Lung (tissue), 17 donors: ENCODE measurements at places on chromosomes 3 and 15.

GRCh38 chr3:12644331-12644937, 19.5 kb downstream of the RAF1 start:
- peaks cover 10% of the 10 kb centered on the region for H3K4me1 ChIP-seq
- peaks cover 1% of the 10 kb centered on the region for H3K36me3 ChIP-seq
- no peak for DNase-seq
- H3K27ac ChIP-seq: peak overlapping the region; percentile 74
- H3K4me3 ChIP-seq: no peak overlapping the region

DNA sequence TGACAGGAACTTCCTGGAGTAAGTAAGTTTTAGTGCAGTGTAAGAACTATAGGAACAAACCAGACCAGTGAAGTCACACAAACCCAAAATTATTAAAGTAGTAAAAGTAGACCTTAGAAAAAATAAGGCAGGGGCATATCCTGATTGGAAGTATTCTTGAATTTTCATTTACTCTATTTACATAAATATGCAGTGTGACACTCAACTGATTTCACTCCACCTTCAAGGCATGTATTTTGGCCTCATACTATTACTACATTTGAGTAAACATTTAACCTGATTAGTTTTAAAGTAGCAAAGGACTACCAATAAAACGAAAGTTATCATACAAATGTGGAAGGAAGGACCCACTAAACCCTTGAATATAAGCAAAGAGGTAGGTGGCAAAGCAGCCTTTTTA, 22.8 kb downstream of the TRNT1 start:
- H3K36me3 ChIP-seq: peaks cover 37% of the 10 kb centered on the region
- H3K4me3 ChIP-seq: no peak overlapping the region
- no peaks in the 10 kb centered on the region for H3K4me1 ChIP-seq

DNA sequence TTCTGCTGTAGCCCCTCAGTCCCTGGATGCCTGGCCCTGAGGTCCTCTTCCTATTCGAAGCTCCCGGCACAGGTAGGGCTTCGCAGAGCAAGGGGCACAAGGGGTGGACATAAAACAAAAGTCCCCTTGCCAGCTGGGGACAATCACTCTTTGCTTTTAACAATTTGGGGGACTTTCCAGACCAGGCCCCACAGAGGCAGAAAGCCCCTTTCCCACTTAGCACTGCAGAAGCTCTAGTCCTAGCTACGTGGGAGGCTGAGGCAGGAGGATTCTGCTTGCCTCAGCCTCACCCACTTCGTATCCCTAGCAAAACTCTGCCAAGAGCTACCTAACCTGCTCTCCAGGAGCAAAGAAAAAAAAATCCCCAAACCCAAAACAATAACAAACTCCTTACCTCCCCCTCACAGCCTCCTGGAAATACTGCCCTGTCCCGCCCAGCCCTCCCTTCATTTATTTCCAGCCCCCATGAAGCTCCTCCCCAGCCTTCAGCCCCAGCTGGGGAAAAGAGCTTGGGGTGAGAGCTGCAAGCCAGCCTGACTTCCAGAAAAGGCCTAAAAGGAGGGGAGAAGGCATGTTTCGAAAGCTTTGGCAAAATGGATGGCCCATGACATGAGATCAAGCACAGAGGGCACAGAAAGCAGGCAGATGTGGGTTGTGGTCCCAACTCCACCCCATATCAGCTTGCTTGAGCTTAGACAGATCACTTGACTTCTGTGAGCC, at the start of gene CIDEC:
Gene CIDEC (minus strand): TSS at position 424 of the 720 bp plus-strand sequence. CDS start 1,767 bp downstream, outside the sequence.
- H3K4me3 ChIP-seq: no peak within 1 kb of the TSS
- H3K27me3 ChIP-seq: no peaks in the 10 kb centered on the region
- DNase-seq: no peak

GRCh38 chr3:17140670-17141505, 256.1 kb downstream of the PLCL2 start:
- H3K4me3 ChIP-seq: no peak overlapping the region
- H3K27ac ChIP-seq: peak overlapping the region; percentile 43

DNA sequence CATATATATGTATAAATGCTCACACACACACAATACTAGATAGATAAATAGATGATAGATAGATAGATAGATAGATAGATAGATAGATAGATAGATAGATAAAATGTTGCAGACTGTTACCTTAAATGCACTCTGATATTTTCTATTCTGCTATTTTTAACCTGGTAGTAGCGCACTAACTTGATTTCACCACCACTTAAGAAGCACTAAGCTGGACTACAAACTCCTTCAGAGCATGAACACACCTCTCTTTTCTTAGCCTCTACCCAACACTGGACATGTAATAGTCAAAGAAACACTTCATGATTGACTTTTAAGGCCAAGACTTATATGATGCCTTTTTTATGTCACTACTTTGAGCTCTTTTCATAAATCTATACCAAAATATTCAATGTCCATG, 304.6 kb upstream of the UBE2E2 start:
- H3K4me1 ChIP-seq: no peaks in the 10 kb centered on the region
- no peak for DNase-seq
- H3K27me3 ChIP-seq: no peaks in the 10 kb centered on the region
- no peak overlapping the region for H3K4me3 ChIP-seq
- H3K36me3 ChIP-seq: no peaks in the 10 kb centered on the region
- H3K27ac ChIP-seq: no peak overlapping the region

DNA sequence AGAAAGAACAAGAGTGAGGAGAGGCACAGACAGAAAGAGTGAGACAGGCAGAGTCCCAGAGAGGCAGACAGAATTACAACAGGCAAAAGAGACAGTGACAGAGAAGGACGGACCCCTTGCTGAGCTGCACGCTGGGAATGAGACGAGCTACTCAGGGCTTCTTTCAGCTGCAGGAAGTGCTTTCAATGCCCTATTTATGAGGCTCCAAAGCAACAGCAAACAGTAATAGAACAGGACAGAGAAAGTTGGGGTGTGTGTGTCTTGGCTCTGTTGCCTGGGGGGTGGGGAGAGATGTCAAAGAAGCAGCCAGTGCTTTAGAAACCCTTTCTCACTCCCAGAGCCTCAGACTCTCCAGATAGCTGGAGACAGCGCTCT, 502 bp upstream of the TIMP4 start:
- H3K27ac ChIP-seq: peak overlapping the region; percentile 76
- no peak overlapping the region for H3K4me3 ChIP-seq
- no peaks in the 10 kb centered on the region for H3K4me1 ChIP-seq
- H3K27me3 ChIP-seq: no peaks in the 10 kb centered on the region
- H3K36me3 ChIP-seq: no peaks in the 10 kb centered on the region

GRCh38 chr15:89130201-89130600, 41.9 kb downstream of the ABHD2 start:
- peak overlapping the region; percentile 13 for H3K27ac ChIP-seq
- no peak for DNase-seq
- H3K27me3 ChIP-seq: no peaks in the 10 kb centered on the region

GRCh38 chr3:27903446-27903845, 181.3 kb upstream of the EOMES start:
- no peak overlapping the region for H3K27ac ChIP-seq
- DNase-seq: no peak
- no peak overlapping the region for H3K4me3 ChIP-seq
- H3K36me3 ChIP-seq: no peaks in the 10 kb centered on the region
- no peaks in the 10 kb centered on the region for H3K4me1 ChIP-seq

DNA sequence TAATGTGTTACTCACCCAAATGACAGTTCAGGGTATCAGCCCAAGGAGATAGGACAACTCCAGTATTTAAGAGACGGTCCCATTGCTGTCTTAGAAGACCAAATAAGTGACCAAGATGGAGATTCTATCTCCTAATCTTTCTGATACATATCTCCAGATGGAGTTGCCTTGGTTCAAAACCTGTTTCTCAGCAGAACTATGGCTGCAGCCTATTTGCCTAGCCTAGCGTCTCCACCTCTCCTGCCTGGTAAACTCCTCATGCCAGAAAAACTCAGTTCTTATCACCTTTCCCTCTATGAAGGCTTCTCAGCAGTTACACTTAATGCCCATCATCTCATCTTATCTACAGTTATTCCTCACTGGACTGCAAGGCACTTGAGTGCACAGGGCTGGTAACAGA, 1.2 kb upstream of the CSPG5 start:
- no peak overlapping the region for H3K27ac ChIP-seq
- no peak for DNase-seq
- no peak overlapping the region for H3K4me3 ChIP-seq
- H3K36me3 ChIP-seq: no peaks in the 10 kb centered on the region
- no peaks in the 10 kb centered on the region for H3K4me1 ChIP-seq
- peaks cover 24% of the 10 kb centered on the region for H3K27me3 ChIP-seq

- no peaks in the 10 kb centered on the region for H3K27me3 ChIP-seq
- H3K4me3 ChIP-seq: no peak overlapping the region
- DNase-seq: no peak
- H3K36me3 ChIP-seq: peaks cover 3% of the 10 kb centered on the region
- no peaks in the 10 kb centered on the region for H3K4me1 ChIP-seq
- H3K27ac ChIP-seq: no peak overlapping the region
These were observed 24.1 kb downstream of the GABPB1 start for GRCh38 chr15:50330921-50331320.

DNA sequence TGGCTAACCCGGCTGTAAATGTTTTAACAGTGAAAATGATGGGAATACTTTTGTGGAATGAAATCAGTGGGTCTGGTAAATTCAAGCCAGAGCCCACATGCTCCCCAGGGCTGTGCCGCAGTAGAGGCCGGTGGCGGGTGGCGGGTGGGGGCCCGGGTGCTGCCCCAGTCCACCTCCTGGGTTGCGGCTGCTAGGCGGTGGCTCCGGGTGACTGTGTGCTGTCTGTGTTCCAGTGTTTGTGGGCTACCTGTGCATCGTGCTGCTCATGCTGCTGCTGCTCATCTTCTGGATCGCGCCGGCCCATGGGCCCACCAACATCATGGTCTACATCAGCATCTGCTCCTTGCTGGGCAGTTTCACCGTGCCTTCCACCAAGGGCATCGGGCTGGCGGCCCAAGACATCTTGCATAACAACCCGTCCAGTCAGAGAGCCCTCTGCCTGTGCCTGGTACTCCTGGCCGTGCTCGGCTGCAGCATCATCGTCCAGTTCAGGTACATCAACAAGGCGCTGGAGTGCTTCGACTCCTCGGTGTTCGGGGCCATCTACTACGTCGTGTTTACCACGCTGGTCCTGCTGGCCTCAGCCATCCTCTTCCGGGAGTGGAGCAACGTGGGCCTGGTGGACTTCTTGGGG, 14.9 kb upstream of the NIPA2 start:
- H3K27me3 ChIP-seq: no peaks in the 10 kb centered on the region
- no peak overlapping the region for H3K4me3 ChIP-seq
- H3K27ac ChIP-seq: no peak overlapping the region
- no peak for DNase-seq
- peaks cover 18% of the 10 kb centered on the region for H3K36me3 ChIP-seq

DNA sequence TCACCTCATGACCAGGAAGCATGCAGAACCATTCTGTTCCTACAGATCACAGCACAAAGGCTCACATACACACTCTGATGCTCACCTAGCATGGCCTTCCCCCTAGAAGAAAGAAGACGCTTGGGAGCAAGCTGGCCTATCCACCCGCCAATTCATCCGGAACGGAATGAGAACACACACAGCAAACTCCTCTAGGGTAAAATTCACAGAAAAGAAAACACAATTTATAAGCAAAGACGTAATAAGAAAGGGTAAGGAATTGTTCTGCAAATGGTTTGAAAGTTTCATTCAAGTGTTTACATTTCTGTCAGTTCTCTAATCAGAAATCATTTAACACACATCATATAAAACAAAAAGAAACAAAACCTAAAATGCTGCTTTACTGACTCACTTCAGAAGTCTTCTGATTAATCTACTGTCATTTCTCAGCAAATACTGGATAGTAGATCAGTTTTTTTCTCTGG, 218.1 kb downstream of the OSBPL10 start:
- DNase-seq: no peak
- H3K36me3 ChIP-seq: no peaks in the 10 kb centered on the region
- H3K27me3 ChIP-seq: no peaks in the 10 kb centered on the region
- no peak overlapping the region for H3K4me3 ChIP-seq
- H3K4me1 ChIP-seq: peaks cover 18% of the 10 kb centered on the region

GRCh38 chr3:182214416-182214815, 502.7 kb downstream of the SOX2 start:
- H3K27me3 ChIP-seq: peaks cover 8% of the 10 kb centered on the region
- peak; percentile 50 for DNase-seq
- H3K36me3 ChIP-seq: no peaks in the 10 kb centered on the region
- H3K27ac ChIP-seq: no peak overlapping the region
